Lower leg skin (tissue), 4 donors: ENCODE measurements at places on chromosomes 16 and 17.

GRCh38 chr16:23803591-23804123 lies 32.1 kb upstream of the PRKCB start:
- DNase-seq, result no peak

DNA sequence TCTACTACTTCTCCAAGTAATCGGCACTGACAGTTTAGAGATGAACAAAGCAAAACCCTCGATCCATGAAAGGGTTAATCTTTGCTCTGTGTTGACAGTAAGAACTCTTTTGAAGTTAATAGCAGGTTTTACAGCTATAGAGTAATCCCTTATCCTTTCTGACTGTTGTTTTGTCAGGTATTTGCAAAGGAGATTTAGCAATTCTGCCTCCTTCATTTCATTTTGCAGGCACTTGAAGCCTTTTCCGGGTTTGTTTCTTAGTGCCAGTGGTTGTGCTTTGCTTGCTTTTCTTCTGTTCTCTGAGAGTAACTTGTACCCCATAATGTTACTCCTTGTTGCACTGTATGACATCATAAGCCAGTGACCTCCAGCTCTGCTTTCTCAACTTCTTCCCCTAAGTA lies 64.5 kb downstream of the TANGO6 start:
- no peak for DNase-seq

DNA sequence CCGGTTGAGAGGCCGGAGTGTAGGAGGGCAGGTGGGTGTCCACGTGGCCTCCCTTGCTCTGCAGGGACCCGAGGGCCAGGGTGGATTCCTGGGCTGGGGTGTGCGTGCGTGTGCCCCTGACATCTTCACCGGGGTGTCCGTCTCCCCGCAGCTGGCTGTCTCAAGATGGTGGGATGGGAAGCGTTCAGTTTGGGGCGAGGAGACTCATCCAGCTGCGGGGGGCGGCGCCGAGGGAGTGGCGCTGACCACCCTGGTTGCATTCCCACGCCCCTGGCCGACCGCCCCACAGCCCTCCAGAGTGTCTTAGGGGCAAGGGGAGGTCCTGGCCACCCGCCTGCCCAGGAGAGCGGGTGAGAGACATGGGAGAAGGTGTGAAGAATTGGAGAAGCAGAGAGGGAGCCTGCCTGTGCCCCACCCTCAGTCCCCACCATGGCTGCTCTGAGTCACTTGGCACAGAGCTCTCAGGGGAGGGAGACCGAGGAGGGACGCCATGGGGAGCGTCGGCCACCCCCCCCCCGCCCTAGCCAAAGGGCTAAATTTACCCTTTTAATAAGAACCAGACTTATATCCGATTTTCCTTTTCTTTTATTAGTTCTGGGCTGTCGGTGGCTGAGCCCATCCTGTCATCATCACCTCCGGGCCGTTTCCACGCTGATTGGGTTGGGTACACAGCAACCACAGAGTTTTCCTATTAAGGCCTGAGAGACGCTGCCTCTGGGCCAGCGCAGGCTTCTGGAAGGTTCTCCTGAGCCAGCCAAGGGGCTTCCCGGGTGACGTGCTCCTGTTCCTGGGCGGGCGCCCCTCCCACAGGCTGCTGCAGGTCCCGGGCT lies 22.0 kb downstream of the BAHCC1 start:
- DNase-seq, result no peak

DNA sequence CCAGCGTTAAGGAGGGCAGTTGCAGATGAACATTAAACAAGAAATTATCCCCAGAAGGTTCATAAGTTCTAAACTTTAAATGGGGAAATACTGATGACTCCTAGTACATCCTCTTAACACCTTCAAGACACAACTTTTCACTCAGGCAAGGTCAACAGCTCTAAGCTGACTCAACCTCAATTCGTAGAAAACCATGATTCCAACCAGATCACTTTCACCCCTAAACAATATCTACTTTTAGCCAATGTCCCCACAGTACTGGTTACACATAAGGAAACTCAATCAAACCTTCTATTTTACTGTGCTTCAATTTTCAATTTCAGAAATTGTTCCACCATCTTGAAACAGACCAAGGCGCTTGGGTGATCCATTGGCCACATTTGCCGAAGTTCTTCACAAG lies 2.3 kb downstream of the CDYL2 start:
- no peak for DNase-seq

DNA sequence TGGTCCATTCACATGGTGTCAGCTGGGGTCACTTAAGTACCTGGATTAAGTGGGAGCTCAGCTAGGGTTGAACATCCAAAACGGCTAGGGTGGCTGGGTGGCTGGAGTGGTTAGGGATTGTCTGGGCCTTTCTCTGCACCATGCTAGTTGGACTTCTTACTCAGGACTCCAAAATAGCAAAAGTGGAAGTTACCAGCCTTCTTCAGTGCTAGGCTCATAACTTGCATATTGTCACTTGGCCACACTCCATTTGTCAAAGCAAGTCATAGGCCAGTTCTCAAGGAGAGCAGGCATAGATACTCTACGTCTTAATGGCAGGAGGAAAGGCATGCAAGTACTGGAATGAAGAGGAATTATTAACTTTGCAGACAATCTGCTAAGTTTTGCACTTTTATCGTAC lies 69.7 kb downstream of the ESRP2 start:
- no peak for DNase-seq

GRCh38 chr17:34374457-34374856 lies 11.4 kb upstream of the CCL1 start:
- no peak for DNase-seq

- DNase-seq, result no peak
Observed at GRCh38 chr16:48441106-48441505, 55.9 kb upstream of the SIAH1 start.

- DNase-seq, result no peak
Observed at GRCh38 chr17:81348097-81349055, 46.9 kb upstream of the BAHCC1 start.

DNA sequence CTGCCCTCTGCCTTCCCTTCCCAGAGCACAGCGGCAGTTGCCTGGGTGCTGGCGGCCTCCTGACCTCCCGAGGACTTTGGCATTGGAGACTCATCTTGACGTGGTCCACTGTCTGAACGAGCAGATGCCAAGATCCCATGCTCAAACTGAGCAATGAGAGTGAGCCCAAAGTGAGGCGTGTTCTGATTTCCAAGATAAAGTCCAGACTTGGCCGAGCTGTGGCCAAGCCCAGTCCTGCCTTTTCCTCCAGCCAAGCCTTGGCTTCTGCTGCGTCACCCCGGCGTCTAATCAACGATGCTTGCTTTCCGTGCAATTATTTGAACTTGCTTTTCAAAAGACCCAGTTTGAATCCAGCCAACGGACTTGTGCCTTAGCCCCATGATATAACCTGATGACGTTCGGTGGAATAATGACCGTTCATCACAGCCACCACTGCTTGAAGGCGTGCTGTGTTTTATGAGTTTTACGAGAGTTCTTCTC lies 179.2 kb downstream of the IRF8 start:
- DNase-seq, result no peak

- DNase-seq, result no peak
Observed at GRCh38 chr16:79687249-79688130, 87.0 kb upstream of the MAF start.

DNA sequence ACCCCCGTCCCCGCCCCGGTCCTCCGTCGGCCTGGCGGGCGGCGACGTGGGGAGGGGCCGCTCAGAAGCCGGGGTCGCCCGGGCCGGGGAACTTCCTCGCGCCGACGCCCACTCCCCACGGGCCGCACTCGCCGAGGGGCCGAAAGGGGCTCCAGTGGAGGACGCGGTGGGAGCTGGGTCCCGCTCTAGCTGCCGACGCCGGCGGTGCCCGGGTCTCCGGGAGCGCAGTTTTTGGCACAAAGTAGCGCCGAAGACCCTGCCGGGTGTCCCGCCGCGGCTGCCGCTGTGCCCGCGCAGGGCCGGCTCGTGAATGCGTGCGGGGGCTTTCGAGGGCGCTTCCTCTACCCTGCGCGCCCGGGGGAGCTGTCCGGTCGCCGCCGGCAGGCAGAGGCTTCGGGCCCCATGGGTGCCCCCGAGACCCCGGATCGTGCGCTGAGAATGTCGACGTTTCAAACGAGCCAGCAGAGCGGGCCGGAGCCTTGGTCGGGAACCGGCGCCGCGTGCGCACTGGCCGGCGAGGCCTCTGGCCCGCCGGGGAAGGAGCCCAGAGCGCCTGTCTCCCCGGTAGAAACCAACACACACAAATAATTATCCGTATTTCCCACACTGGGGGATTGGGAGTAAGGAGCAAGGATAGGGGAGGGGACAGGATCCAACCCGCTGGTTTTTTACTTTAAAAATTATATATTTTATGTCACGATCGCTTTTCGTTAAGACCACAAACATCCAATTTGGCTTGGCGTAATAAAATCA lies 46.6 kb upstream of the SLC38A10 start:
- DNase-seq, result no peak

GRCh38 chr17:20965492-20965891 lies 77.3 kb downstream of the USP22 start:
- DNase-seq, result no peak
